ENCODE measurements at places on chromosomes 6 and 20.

DNA sequence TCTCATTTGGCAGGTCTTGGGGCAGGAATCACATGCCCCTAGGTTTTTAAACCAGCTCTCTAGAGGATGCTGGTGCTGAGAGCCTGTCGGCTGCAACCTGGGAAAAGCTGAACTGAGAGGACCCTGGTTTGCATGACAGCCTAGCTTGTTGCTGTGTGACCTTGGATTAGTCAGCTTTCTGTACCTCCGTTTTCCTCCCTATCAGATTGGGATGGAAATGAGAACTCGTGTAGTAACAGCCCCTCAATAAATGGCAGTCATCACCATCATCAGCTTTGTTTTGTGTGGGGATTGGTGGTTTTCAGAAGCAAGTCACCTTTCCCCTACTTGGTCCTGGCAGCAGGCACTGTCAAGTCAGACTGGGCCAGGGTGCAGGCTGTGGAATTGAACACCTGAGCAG is 75.2 kb upstream of the MYL9 start:
- no peak for DNase-seq

DNA sequence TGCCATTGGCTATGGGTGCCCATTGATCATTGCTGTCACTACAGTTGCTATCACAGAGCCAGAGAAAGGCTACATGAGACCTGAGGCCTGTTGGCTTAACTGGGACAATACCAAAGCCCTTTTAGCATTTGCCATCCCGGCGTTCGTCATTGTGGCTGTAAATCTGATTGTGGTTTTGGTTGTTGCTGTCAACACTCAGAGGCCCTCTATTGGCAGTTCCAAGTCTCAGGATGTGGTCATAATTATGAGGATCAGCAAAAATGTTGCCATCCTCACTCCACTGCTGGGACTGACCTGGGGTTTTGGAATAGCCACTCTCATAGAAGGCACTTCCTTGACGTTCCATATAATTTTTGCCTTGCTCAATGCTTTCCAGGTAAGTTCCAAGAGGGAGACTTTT is 16.4 kb downstream of the ADGRF4 start:
- no peak for DNase-seq

GRCh38 chr20:3753501-3754275 is 13.9 kb downstream of the ADISSP start:
- DNase-seq: no peak

- no peak for DNase-seq
Observed at GRCh38 chr6:36817847-36818246, 21.4 kb downstream of the CPNE5 start.

DNA sequence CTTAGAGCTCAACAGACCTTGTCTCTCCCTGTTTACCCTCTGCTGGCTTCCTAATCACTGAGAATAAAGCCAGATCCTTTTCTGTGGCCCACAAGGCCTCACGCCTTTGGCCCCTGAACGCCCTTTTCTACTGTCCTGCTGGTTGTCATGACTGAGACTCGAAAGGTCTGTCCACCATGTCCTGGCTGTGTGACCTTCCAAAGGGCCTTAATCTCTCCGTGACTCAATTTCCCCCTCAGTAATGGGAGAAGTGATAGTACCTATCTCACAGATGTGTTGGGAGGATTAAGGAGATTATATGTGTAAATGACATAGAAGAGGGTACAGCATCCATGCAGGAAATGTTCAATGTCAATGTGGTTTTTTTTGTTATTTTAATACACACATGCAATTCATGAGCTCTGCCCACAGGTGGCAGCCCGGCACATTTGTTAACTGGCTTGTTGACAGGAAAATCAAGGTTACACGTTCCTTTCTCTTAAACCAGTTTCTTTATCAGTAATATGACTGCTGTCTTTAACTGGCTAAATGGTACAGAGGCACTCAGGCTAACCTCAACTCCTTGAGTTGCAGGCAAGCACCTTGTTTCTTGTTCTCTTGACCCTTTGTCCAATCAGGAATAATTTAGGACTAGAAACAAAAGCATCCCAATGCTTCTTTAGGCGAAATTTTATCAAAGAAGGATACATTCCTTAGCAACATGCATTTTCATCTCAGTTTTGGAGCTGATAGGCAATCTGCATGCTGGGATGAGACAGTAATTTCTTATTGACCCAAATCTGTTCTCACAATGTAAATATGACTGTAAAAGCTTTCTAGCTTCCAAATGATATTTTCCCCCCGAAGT is 16.6 kb downstream of the SLC22A1 start:
- no peak for DNase-seq

- DNase-seq: no peak
Observed at GRCh38 chr6:24740861-24741260, 21.9 kb upstream of the C6orf62 start.

DNA sequence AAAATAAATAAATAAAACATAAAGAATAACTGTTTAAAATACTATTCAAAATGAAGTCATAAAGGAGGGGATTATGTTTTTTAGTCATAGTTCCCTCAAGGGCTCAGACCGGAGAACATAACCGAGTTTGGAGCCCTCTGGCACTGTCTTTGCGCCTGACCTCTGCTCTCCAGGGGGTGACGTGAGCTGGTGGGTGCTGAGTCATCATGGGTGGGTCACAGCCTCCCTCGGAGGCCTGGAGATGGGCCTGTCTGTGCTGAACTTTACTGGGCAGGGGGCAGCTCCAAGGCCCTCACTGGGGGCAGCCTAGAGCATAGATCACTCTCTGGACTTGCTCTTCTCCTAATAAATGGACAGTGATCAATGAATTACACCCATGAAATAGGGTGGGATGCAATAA is 3.1 kb upstream of the MAVS start:
- DNase-seq: no peak
